ENCODE measurements at places on chromosomes 1 and 21.

DNA sequence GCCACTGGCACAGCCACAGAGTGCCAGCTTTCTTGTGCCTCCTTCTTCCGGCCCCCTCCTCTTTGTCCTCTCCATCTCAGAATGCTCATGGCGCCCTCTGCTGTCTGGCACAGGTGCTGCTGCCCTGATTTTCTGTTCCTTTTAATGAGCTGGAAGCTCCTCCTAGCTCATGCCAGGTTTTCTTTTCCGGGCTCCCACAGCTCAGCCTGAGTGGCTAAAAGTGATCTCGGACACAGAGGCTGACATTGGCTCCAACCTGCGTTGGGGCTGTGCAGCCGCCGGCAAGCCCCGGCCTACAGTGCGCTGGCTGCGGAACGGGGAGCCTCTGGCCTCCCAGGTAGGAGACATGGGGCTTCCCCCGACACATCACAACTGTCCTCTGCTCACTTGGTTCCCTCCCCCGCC lies 18.7 kb downstream of the CNTN2 start:
- DNase-seq: peak; percentile 88

DNA sequence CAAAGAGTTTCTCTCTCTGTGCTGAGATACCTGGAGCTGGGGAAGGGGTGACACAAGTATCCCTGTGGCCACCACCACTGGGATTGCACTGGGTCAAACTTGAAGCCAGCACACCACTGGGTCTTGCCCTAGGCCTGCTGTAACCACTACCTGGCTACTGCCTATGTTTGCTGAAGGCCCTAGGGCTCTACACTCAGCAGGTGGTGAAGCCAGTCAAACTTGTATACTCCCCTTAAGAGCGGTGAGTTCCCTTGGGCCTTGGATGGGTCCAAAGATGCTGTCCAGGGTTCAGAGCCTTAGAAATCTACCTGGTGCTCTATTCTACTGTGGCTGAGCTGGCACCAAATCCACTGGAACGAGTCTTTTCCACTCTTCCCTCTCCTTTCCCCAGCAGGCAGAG lies 47.0 kb upstream of the WDR26 start:
- DNase-seq: no peak

DNA sequence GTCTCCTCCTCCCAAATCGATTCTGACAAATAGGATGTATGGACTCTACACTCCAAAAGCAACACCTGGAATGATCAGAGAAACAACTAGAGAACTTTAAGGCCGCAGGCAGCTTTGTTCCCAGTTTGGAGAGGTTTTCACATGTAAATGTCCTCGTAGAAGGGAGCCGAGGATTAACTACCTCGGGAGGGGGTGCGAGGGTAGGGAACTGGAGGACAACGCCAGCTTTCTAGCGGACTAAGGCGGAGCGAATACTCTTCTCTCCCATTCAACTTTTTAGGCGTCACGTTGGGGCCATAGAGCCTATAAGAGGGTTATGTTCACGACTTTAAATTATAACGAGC lies 1.2 kb downstream of the SCAF4 start:
- DNase-seq: peak; percentile 56

- DNase-seq: no peak
These were observed 130.7 kb downstream of the GIPC2 start for GRCh38 chr1:78176448-78176847.

GRCh38 chr21:15071009-15071408 lies 6.2 kb upstream of the NRIP1 start:
- no peak for DNase-seq

GRCh38 chr1:182119631-182120030 lies 58.1 kb upstream of the ZNF648 start:
- DNase-seq: no peak

DNA sequence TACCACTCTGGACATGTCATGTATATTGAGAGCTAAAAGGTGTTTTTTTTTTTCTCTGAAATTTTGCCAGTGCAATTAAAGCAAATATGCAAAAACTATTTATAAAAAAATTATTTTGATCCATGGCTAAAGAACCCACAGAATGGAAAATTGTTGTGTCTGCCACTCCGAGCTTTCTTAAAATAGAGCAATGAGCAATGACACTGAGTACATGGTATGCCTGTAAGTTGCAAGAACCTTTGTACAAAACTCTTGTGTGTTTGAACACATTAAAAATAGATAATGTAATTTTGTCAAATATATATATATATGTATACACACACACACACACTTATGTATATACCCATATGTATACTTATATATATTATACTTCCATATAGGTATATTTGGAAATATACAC lies 1530.9 kb upstream of the B3GALT2 start:
- DNase-seq: no peak

- DNase-seq: peak; percentile 30
These were observed 35.4 kb downstream of the RSPH1 start for GRCh38 chr21:42460391-42461184.

GRCh38 chr1:79373481-79374125 lies 367.1 kb upstream of the ADGRL4 start:
- no peak for DNase-seq

DNA sequence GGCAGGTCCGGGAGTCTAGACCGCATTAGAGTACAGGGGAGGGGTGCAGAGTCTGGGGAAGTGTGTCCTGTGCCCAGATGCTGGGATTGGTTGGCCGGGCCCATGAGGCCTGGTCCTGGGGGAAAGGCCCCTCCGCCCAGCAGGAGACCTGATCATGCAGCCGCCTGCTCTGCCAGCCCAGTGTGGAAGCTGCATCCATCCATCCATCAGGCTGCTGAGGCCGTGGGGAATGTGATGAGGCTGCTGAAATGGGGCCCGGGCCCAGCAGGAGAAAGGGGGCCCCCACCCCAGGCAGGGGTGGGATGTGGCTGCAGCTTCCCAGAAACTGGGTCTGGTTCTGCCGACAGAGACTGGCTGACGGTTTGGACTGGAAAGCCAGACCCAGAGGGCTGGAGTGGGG lies 37.2 kb downstream of the EPHA2 start:
- DNase-seq: no peak

DNA sequence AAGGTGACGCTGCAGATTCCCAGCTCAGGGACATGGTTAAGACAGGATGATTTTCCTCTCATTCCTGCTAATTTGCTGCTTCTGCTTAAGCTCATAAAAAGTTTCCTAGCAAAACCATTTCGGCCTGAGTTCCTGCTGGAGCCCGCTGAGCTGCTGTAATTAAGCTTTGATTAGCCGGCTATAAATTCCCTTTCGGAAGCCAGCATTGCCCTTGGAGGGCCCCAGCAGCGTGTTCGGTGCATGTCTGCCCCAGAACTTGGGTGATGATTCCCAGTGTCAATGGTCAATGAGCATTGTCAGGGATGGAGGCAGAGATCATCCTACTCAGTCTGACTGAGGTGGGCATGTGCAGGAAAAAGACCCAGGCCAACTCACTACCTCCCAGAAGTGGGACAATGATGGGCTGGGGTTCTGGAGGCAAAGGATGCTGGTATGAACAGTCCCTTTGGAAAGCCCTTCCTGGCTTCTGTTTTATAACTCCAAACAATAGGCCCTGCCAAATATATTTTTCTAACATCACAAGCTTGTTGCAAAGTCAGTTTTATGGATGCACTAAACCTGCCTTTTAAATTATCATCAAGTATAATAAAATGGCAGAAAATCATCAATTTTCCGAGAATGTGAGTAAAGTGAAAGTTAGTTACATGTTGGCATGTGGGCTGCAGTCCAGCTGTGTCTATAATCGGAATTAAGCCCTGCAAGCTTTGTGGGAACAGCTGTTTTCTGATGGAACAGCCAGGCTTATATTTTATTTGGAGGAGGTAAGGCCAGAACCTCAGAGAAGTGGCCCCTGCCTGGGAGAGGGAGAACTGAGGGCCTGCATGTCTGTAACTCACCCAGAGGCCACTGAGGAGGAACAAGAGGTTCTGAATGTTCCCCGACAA lies 257.1 kb downstream of the GRIK3 start:
- DNase-seq: no peak

GRCh38 chr1:228837032-228837431 lies 101.8 kb downstream of the RHOU start:
- no peak for DNase-seq

GRCh38 chr1:10671090-10671489 lies 125.4 kb downstream of the CASZ1 start:
- DNase-seq: peak; percentile 10

DNA sequence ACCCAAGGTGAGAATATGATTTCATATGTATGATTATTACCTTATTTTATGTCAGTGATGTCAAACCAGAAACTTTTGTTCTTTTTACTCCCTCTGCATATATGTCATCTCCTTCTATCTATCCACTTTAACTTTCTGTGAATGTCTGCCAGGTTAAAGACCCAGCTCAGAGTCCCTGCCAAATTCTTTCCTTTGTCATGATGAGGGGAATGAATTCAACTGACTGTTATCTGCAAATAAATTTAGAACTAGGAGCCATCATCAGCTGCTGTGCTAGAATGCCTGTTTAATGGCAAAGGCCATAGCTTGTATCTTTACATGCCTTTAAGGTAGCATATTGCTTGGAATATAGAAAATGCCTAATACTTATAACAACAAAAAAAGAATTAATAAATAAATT lies 815.6 kb upstream of the NEGR1 start:
- DNase-seq: no peak

- DNase-seq: no peak
These were observed 542.6 kb downstream of the ADGRL2 start for GRCh38 chr1:82343381-82343780.

- no peak for DNase-seq
These were observed 19.5 kb upstream of the AJAP1 start for GRCh38 chr1:4634793-4635406.

- DNase-seq: peak; percentile 50
These were observed 480.2 kb upstream of the RUNX1 start for GRCh38 chr21:35529171-35529863.

GRCh38 chr1:152543820-152544219 lies 22.8 kb downstream of the LCE3E start:
- peak; percentile 45 for DNase-seq

GRCh38 chr1:153430166-153430553 lies 13.8 kb downstream of the S100A7A start:
- no peak for DNase-seq

DNA sequence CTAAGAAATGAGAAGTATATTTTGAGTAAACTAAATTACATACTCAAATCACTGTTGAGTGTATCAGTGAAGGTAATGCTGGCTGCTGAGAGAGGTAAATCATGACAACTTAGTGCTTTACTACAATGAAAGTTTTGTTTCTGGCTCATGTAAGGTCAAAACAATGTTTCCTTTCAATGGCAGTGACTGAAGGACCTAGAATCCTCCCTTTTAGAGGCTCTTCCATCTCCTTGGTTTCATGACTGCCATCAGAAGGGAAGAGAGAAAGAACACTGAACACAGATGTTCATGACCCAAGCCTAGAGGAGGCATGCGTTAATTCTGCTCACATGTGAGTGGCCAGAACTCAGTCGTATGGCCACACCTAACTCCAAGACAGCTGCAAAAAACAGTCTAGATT lies 130.6 kb downstream of the AKT3 start:
- no peak for DNase-seq

DNA sequence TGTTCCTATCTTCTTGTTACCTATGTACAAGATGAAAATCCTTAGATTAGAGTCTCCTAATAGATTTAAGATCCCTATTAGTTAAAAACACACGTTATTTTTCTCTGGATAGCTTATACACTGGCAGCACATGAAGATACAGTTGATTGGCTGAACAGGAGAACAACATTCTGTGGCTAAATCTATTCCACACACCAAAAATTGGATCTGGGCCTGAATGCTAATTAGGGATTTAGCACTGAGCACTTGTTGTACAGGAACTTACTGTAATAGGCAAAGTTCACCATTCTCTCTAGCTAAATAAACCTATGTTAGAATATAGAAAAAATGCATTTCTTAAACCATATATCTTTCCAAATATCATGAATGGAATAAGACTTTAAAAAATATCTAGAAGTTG lies 117.1 kb upstream of the PTGFR start:
- DNase-seq: no peak

GRCh38 chr1:88612773-88613172 lies 71.3 kb upstream of the PKN2 start:
- no peak for DNase-seq

DNA sequence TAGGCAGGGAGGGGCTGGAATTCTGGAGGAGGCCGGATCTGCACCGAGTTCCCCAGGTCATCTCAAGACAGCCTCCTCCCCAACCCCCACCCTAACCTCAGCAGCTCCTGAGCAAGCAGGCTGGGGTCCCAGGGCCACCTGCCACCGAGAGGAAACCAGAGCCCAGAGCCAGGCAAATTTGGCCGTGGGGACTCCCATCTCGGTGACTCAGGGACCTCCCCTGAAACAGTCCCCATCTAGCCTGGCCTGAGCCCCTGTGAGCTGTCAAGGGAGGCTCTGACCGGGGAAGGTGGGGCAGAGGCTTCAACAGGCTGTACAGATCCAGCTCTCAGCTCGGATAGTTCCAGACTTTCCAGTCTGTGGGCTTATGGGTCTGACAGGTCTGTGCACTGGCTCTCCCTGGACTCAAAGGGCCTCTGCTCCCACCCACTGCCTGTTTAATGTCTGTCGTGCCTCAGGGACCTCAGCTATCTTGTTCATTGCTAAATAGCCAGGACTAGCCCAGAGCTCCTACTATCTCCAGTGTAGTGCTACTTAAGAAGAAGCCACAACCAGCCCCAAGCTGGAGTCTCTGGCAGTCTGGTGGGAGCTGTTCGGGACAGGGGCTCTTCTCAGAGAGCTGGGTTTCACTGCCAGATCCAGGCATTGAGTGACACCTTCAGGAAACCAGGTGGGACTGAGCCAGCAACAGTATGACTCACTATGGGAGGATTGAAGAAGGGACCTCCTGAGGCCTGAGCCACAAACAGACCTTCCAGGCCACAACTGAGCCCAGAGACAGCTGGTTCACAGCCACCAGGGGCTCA lies 25.6 kb downstream of the MATN1 start:
- no peak for DNase-seq

GRCh38 chr1:7462617-7463016 lies 308.5 kb upstream of the VAMP3 start:
- DNase-seq: no peak

- DNase-seq: no peak
These were observed 6.5 kb upstream of the SYNC start for GRCh38 chr1:32709075-32709474.

- no peak for DNase-seq
These were observed 349.0 kb upstream of the VAMP3 start for GRCh38 chr1:7422081-7422480.

- DNase-seq: no peak
These were observed 29.1 kb upstream of the TADA1 start for GRCh38 chr1:166905136-166905535.

- no peak for DNase-seq
These were observed 650.9 kb upstream of the ADGRL2 start for GRCh38 chr1:81149649-81150325.

- DNase-seq: no peak
These were observed 35.9 kb downstream of the HEATR1 start for GRCh38 chr1:236568285-236568894.

All from hematopoietic multipotent progenitor cell treated with erythropoietin and hydrocortisone succinate and interleukin-3 and kit ligand, for 4 days (in vitro differentiated cells).